ENCODE measurements at places on chromosomes 2 and 18.

DNA sequence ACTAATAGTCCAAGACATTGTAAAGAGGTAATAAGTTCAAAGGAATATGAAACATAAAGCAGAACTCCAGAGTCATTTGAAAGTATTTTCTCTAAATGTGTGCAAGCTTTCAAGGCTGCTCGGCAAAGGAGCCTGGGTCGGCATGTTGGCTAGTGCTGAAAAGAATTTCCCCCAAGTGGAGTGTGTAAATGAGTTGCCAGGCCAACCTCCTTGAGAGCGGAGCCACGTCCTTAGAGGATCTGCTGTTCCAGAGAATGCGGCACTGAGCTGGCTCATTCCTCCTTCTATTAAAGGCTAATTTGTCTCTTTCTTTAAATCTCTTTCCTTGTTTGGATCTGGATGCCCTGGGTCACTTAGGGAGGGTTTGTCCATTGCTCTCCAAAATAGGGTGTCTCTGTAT, 127.5 kb downstream of the RDH14 start:
- DNase-seq = no peak

GRCh38 chr2:84040281-84040680, 418.8 kb downstream of the SUCLG1 start:
- no peak for DNase-seq

DNA sequence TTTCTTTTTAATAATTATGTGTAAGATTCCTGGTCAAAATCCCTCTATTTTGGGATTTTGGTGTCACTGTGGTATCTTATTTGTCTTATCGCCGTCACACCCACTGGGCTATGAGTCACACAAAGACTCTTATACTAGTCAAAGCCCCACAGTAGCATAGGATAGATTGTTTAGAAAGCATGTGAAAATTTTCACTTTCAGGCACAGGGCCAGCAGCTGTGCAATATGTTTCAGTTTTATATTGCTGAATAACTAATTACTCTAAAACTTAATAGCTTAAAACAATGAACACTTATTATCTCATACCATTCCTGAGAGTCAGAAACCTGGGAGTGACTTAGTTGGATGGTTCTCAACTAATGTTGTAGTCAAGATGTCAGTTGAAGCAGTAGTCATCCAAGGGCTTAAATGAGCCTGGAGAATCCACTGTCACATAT, 24.0 kb downstream of the CFAP210 start:
- no peak for DNase-seq

- DNase-seq = no peak
Observed at GRCh38 chr2:99865818-99866676, 276.3 kb downstream of the AFF3 start.

DNA sequence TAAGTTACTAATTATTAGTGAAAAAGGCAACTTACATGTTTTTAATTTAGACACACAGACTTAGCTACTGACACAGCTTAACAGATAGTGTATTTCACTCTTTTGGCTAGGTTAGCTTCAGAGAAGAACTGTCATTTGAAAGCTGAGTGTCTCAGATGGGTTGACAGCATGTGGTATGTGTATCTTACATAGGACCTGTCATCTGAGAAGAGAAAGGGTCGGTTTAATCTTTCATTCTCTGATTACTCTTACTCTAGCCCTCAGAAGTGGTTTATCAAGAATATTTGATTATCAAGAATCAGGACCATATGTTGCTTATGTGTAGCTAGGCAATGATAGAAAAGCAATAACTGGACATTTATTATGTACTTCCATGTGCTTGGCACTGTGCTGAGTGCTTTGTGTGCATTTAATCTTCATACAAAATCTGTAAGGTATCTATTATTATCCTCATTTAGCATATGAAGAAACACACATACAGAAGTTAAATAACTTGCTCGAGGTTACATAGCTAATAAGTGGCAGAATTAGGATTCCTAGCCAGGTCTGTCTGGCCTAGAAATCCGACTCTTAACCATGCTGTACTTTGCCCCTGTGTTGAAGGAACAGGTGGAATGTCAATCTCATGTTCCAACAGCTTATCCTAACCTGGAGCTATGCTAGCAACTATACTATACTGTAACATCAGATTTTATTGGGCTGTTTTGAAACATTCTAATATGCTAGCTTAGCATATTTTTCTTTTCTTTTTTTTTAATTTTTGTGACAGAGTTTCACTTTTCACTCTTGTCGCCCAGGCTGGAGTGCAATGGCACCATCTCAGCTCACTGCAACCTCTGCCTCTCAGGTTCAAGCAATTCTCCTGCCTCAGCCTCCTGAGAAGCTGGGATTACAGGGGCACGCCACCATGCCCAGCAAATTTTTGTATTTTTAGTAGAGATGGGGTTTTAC, 28.4 kb downstream of the CFLAR start:
- no peak for DNase-seq

GRCh38 chr2:226608451-226608850, 191.2 kb downstream of the IRS1 start:
- no peak for DNase-seq

DNA sequence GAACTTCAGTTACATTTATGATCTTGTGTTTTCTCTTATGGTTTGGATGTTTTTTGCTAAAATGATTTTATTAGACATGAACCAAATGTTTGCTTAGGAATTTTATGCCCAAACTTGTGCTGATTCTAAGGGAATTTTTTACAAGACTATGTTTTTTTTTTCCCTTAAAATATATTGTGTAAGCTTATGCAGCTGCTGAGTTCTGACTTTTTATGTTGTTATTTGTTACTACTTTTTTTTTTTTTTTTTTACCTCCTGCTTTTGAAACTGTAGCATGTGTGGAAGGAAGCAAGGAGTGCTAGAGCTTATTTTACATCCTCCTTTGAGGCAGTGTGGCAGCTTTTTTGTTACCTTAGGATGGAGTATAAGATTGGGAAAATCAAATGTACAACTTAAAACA, 6.0 kb upstream of the DNAH7 start:
- DNase-seq = no peak

DNA sequence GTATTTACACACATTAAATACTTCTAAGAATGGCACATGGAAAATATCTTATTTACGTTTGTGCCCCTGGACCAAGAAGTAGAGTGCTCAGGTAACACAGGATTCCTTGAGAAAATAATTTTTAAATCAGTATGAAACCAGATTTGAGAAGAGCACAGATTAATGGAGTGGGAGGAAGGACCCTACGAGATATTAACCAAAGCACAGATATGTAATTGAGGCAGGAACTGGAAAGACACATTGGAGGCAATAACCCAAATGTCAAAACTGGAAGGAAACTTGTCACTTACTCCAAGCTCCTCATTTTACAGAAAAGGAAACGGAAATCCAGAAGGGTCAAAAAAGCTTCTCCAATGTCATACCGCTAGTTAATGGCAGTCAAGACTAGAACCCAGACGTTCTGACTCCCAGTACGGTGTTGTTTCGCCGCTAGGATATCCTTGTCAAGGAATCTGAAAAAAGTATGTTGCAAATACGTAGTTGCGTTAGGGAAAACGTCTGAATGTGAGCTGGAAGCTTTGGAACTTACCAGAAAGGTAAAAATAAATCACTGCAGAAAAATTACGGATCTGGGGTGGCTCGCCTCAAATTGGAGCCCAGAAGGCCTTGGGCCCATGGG, 634 bp downstream of the MTIF2 start:
- DNase-seq = no peak

DNA sequence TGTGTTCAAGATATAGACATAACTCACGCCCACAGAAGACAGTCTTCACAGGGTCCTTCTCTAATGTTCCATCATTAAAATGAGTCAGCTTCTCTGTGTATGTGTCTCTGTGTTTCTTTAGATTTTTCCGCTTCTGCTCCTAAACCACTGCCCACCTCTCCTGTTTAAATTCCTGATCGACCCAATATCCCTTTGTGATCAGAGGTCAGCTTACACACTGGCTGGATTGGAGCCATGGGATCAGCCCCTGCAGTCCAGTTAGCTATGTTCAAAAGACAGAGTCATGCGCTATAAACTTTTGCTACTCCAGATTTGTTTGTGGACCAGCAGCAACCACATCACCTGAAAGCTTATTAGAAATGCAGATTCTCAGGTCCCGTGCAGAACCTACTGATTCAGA, 229.2 kb downstream of the C1D start:
- DNase-seq = no peak

GRCh38 chr2:17780546-17780945, 26.6 kb downstream of the GEN1 start:
- DNase-seq = no peak

DNA sequence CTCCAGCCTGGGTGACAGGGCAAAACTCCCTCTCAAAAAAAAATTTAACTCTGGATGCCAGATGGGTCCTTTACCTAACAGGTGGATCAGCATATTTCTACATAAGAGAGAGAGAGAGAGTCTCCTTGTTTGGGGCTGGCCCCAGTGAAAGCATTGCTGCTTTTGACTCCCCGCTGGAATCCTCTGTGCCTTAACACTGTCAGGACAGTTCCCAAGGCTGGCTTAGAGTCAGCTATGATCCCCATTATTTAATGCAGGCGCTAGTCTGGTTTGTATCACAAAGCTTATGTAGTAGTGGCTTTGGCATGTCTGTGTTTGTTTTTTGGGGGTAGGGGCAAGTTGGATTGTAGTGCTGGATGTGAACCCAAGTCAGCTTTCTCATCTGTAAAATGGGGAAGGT, 9.4 kb downstream of the INPP4A start:
- no peak for DNase-seq

- no peak for DNase-seq
Observed at GRCh38 chr2:227098162-227098515, 65.9 kb downstream of the COL4A4 start.

DNA sequence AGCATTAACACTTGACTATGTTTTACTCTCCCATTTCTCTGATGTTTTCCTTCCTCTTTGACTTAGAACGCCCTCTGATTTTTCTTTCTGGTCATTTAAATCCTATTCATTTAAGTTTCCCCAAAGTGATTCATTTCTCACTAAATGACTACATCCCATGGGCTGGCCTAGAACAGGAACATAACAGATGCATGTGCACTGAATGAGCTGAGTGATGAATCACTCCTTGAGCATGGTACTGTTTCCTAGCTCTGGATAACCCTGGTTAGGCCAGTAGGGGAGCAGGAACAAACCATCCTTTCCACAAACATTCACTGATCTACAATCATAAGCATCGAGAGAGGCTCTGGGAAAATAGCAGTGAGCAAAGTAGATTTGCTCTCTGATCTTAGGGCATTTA, 221.9 kb upstream of the SETBP1 start:
- DNase-seq = no peak

- no peak for DNase-seq
Observed at GRCh38 chr2:224517963-224518362, 67.2 kb downstream of the CUL3 start.

- DNase-seq = no peak
Observed at GRCh38 chr2:53508667-53509066, 258.9 kb upstream of the CHAC2 start.

DNA sequence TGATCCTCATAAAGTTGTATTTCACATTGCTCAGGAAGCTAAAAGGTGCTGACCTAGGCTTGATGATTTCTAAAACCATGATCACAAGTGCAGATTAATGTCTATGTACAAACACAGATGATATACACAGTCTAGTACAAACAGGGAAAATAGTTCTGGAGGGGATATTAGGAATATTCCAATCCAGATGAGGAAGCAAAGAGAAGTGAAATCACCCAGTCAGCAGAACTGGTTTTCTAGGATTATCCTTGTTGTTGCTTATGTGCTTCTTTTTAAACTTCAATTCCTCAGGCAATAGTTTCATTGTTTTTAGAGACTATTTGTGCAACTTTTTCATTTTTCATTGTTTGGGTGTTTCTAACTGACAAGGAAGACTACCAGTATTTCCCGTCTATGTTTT, 4.7 kb downstream of the IL1A start:
- no peak for DNase-seq

DNA sequence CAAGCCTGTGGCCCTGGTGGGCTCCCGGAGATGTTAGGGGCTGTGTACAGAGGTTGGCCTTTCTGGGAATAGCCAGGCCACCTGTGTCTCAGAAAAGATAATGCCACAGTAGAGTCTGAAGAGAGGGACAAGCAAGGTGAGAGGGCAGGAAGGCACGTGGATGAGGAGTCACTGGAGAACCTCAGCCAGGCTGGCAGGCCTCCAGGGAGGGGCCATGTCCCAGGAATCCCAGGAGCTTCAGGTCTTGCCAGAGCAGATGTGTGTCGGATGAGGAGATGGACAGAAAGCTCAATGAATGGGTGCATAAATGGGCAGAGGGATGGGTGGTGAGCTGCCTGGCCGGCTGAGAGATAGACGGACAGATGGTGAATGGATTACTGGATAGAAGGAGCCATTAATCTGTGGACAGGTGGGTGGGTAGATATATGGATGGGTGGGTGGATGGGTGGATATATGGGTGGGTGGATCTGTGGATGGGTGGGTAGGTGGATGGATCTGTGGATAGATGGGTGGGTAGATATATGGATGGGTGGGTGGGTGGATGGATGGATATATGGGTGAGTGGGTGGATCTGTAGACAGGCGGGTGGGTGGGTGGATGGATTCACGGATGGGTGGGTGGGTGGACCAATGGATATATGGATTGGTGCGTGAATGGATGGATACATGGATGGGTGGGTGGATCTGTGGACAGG, 7.9 kb upstream of the OTOF start:
- no peak for DNase-seq

- no peak for DNase-seq
Observed at GRCh38 chr2:144405982-144406788, 113.7 kb downstream of the ZEB2 start.

- DNase-seq = no peak
Observed at GRCh38 chr2:98374958-98375570, 28.8 kb downstream of the CNGA3 start.

GRCh38 chr2:168277276-168277675, 29.9 kb upstream of the STK39 start:
- no peak for DNase-seq

GRCh38 chr2:215711471-215712034, 275.7 kb upstream of the FN1 start:
- DNase-seq = no peak
